Psoas muscle (tissue), 8 donors: ENCODE measurements at places on chromosomes 11 and 22. TPM values are rescaled to one million over a fixed set of nuclear protein-coding genes. Genes with fewer than 3 reads are reported as not detected.

GRCh38 chr11:11332141-11332710 lies 20.8 kb downstream of the CSNK2A3 start:
- DNase-seq, result no peak

- DNase-seq, result no peak
Observed at GRCh38 chr11:44282620-44283019, 27.3 kb downstream of the ALX4 start.

DNA sequence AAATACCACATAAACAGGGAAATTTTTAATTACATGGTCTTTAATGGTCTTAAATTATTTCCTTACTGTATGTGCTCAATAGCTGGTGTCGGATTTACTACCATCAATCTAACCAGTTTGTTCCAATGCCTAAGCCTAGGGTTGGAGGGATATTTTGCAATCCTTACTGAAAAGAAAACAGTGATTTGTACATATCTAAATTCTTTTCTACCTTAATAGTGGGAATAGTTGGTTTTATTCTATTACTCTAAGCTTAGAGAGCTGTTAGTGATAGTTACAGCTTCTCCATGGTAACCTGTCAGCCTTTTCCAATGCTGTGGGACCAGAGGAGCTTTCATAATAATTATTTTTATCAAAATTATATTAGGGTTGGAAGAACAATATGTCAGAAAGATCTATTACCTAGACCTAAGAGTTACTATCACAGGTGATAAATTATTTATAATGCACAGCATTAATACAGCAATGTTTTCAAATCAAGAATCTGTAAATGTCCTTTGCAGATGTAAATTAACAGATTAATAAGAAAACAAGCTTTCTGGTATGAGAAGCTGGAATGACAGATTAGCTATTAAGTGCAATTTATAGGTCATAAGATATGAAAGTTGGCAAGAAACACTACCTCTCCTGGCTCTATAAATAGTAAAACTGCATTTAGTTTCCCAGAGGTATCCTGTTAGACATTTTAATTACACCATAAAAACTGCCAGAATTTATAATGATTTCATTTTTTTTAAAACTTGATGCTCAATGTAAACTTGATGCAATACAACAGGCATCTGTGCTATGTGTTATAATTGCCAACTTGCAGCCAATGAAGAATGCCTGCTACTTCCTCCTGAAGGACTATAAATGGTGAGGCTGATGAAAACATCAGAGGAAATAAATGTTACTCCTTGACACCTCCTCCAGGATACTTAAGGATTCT lies 262.0 kb upstream of the PITPNB start:
- no peak for DNase-seq

- no peak for DNase-seq
Observed at GRCh38 chr22:37063431-37064420, 12.2 kb downstream of the KCTD17 start.

The TBX10 gene
- not detected for polyA plus RNA-seq

- no peak for DNase-seq
Observed at GRCh38 chr11:131744847-131745246, 374.4 kb downstream of the NTM start.

The NCF4 gene
- polyA plus RNA-seq, result 1.5 TPM

DNA sequence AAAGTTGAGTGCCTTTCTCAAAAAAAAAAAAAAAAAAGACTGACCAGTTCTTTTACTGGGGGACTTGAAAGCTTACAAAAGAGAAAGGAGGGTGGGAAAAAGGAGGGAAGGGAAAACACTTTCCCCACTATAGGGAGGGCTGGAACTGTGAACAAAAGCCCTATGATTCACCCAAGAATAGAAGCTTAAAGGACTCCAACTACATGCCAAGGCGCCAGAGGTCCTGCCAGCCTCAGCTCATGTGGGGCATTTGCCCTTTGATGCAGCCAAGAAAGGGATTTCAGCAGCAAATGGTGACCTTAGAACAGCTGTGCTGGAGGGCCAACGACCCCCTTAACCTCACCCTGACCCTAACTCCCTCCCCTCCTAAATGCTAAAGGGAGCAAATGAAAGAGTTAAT lies 160.0 kb downstream of the NTM start:
- DNase-seq, result no peak

The RFPL2 gene
- not detected for polyA plus RNA-seq

The MYRF gene
- polyA plus RNA-seq, result 0.01 TPM

The GVQW3 gene
- 2.7 TPM for polyA plus RNA-seq

DNA sequence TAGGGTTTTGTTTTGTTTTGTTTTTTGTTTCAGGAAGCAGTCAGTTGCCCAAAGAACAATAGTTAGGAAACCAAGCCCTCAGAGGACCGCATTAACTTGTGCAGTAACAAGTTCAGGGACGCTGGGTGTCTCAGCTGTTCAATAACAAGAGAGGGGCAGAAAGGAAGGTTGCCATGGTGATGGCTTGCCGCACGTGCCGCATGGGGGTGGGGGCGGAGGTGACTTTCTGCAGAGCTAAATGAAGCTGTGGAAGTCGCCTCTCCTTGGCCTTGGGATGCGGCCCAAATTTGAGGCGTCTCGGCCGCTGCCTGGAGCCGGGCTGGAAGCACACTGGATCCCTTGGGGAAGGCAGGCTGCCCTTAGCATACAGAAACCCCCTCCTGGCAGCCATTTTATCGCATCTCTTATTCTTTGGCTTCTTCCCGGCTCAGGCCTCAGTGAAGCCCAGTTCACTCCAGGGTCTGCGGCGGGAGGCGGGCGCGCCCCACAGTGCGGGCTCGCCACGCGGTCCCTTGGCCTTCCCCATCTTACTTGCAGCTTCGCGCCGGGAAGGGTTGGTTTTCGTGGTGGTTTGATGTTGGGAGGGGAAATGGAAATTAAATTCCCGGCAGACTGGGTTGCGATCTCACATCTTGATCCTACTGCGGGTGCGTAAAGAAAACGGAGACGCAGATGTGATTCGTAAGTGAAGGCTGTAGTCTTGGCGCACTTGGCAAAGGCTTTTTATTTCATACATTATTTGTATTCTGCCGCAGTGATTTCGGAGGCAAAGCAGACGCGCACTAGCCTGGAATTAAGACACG lies 94.3 kb downstream of the SLC17A6 start:
- DNase-seq, result peak; percentile 23

GRCh38 chr11:86287468-86287796 lies 14.6 kb upstream of the HIKESHI start:
- no peak for DNase-seq
